ENCODE measurements at places on chromosomes 12 and 14.

- no peak for DNase-seq
Observed at GRCh38 chr14:86756521-86757190, 1226.7 kb downstream of the FLRT2 start.

DNA sequence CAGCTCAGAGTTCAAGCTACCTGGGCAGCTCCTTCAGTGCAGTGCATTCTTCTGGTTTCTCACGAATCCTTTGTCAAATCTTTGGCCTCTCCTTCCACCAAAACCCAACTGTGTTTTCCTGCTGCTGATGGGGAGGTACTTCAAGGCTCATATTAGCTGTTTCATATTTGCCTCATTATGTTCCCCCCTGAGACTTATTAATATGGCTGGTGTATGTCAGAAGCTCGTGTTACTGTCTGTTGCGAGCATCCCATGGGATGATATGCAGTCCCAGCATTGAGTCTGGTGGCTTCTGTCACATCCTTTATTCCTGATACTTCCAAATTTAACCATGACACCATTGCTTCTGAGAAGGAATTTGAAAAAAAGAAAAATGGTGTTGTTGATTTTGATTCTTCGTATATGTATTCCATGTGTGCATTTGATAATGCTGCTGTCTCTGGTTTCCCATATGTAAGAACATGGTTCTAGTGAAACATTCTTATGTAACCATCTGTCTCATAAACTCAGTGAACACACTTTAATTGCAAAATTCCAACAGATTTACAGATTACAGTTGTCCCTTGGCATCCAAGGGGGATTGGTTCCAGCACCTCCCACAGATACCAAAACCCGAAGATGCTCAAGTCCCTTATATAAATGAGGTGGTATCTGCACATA, 149.1 kb downstream of the KICS2 start:
- no peak for DNase-seq

DNA sequence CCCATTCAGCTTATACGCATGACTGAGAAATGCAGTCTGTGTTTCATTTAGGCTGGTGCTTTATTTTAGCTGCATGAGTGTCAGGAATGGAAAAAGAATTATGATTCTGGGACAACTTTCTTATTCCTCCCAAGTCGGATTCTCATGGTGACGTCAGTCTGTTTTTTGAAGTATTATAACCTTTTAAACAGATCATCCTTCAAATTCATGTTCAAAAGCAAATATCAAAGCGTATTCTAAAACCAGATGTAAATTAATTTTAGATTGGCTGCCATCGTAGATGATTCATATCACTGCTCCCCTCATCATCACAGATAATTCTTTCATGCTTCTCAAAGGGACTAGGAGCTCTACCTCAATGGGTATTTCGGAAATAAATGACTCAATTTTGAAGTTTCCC, 15.0 kb downstream of the FNTB start:
- DNase-seq = no peak

GRCh38 chr14:49879646-49880204, 13.2 kb upstream of the ARF6 start:
- DNase-seq = peak; percentile 24

GRCh38 chr12:4135919-4136605, 137.5 kb upstream of the CCND2 start:
- no peak for DNase-seq

DNA sequence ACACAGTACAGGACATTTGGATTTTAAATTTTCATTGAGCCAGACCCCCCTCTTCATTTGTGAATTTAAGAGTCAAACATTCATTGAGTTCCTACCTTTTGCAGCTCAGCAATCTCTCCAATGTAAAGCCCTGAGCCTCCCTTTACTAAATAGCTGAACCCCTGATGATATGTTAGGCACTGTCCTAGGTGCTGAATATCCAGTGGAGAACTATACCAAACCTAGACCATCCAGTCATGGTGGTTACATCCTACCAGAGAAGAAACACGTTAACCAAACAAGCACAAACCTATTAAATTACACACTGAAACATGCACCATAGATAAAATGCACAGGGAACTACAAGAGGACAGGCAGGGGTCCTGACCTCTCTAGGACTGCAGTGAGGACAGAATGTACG, 1585.3 kb upstream of the TMEM132C start:
- DNase-seq = no peak

GRCh38 chr12:55713721-55714120, 2.1 kb upstream of the BLOC1S1 start:
- peak; percentile 62 for DNase-seq

DNA sequence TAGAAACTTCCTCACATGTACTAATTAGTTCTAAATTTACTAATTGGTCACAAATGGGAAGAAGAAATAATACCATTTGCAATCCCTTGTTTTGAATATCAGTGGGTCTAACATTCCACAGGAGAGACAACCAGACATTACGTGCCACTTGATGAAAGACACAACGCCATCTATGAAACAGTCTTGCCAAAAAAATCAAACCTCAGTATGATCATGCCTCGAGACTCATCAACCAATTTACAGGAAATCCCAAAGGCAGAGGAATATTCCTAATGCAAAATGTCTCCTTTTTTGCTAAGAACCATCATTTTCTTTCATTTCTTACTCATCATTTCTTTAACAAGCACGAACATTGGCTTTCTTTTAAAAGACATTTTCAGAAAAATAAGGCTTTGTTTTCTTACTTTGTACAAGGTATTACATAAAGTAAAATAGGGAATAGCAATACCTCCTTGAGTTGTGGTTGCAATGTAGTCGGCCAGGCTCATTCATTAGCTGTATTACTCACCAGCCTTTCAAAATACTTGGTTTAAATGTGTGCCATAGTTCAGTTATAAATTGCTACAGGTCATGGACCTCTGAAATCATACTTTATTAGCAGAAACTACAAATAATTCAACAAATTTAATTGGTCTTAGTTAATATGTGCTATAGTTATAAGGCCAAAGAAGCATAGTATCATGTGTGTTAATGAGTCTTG, 436.2 kb upstream of the FLRT2 start:
- DNase-seq = no peak

DNA sequence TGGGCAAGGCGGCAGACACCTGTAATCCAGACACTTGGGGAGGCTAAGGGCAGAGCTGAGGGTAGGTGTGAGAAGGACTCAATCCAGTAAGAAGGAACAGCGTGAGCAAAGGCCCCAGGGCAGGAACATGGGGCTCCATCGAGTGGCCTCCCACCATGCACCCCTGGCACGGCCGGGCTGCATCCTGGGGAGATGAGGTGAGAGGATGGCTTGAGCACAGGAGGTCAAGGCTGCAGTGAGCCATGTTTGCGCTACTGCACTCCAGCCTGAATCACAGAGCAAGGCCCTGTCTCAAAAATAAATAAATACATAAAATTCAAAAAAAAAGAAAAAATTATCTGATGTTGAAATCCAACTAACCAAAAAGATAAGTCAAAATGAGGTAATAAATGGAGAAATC, 58.5 kb downstream of the ARL6IP4 start:
- no peak for DNase-seq

GRCh38 chr12:6110006-6110405, 14.5 kb downstream of the VWF start:
- DNase-seq = no peak

DNA sequence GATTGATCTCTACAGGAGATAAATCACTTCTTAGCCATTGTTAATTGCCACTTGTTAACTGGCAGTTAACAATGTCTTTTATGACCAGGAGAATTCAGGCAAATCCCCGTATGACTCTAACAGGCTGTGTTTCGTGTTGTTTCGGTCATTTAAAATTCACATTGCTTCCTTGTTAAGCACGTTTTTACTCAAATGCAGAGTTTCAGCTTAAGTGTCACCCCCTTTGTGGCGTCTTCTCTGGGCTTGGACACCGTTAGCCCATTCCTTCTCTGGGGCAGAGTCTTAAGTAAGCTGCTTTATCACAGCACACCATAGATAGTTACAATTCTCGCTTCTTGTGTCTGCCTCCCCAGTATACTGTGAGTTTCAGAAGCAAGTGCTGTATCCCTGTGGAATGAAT, 205.4 kb downstream of the EPS8 start:
- no peak for DNase-seq

GRCh38 chr12:29270446-29270845, 110.5 kb downstream of the ERGIC2 start:
- no peak for DNase-seq

DNA sequence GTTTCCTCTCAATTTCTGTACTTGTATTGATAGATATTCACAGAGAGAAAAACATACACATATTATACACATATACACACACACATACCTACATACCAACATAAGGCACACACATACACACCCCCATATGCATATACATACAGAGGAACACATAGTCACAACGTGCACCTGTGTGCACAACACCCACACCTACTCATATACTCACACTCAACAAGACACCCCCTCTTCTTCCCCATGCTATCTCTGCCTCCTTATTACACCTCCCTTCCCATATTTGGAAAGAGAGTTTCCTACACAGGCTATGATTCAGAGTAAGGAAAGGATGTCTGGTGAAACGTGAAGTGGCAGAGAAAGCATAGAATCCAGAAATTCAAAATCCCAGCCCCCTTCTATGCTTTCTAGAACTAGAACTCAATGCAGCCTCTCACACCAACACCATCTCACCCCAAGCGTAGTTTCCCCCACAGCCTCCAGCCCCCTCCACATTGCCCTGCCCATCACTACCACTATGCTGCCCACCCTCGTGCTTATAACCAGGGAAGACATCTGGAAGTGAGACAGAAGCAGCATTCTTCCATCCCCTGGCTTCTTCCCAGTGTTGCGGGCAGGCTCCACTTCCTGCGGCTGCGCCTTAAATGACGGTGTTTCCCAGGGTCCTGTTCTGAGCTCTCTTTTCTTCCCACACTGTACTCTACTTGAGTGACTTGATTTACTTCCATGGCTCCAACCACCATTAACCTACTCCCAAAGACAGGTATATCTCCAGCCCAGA, 2.4 kb downstream of the RNASE8 start:
- no peak for DNase-seq

DNA sequence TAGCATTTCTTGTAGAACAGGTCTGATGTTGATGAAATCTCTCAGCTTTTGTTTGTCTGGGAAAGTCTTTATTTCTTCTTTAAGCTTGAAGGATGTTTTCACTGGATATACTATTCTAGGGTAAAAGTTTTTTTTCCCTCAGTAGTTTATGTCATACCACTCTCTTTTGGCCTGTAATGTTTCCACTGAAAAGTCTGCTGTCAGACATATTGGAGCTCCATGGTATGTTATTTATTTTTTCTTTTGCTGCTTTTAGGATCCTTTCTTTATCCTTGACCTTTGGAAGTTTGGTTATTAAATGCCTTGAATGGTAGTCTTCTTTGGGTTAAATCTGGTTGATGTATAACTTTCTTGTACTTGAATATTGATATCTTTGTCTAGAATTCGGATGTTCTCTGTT, 306.1 kb downstream of the FUT8 start:
- DNase-seq = no peak

- no peak for DNase-seq
Observed at GRCh38 chr12:71399197-71399596, 40.4 kb upstream of the LGR5 start.

DNA sequence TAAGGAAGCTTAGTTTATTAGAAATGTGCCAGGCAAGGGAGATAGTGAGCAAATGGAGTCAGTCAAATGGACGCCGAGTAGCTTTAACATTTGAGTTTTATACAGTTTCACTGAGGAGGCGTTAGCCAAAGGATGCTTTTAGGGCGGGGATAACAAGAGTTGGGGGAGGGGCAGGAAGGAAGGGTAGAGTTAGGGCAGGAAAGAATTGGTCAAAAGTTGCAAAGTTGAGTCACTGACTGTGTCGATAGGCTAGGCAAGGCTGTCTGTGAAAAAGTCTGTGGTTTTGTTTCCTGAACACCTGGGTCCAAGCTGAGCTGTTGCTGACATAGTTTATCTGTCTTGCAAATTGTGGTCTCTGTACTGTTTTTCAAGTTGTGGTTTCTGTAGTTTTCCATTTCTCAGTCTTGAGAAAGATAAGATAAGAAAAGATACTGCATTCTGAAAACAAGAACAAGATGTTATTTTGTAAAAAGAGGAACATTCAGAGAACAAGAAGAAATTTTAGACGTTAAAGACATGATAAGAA, 62.6 kb upstream of the RESF1 start:
- no peak for DNase-seq

GRCh38 chr14:32588448-32589320, 259.6 kb downstream of the AKAP6 start:
- no peak for DNase-seq

DNA sequence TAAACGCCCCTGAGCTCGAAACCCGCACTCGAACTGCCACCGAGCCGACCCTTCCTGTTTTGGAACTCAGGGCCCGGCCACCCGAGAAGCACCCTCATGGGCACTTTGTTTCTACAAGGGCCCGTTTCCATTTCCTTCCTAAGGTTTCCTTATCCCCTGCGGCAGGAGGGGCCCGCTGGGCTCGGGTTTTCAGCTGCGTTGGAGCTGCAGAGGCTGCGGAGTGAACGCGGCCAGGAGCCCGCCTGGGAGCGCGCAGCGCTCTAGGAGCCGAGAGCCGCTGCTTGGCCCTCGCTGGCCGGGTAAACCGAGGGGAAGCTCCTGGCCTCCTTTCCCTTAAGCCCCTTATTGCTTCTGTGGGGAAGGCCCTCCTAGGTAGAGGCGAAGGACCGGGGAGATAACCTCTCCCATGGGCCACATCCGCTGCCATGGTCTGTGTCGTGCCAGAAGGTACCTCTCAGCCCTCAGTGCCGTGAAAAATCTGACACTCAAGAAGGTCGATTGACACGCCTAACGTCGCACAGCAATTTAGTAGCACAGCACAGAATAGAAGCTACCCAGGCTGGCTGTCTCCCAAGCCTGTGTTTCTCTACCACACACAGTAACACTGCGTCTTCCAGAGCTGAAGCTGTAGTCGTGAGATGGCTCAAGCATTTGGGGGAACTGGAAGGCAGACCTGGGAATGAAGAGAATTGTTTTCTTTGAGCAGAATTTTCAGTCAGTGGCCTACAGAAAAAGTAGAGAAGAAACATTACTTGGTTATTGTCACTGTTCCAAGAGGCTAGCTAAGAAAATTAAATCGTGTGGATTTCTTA, 12.9 kb upstream of the CALM1 start:
- no peak for DNase-seq

- DNase-seq = no peak
Observed at GRCh38 chr14:98501335-98501734, 770.7 kb downstream of the BCL11B start.

DNA sequence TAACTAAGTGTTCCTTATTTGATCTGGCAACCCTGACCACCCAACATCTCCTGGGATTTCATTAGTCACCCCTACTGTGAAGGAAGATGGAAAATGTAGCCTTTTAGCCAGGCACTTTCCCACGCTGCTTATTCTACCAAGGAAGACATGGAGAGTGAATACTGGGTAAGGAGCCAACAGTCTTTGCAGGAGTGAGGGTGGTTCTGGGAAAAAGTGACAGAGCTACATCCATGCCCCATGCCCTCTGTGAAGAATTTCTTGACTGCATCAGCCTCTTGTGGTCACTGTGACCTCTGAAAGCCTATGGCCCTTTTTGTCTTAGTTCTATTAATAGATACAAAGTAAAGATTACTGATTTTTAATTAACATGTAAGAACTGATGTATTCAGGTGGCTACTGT, 196.0 kb upstream of the EEA1 start:
- DNase-seq = no peak

- no peak for DNase-seq
Observed at GRCh38 chr14:89607453-89607852, 190.4 kb upstream of the FOXN3 start.
